ENCODE measurements at places on chromosomes 7 and 10. TPM values are rescaled to one million over a fixed set of nuclear protein-coding genes. Genes with fewer than 3 reads are reported as not detected.

SH2D4B gene
- total RNA-seq: 1.2 TPM

VAX1 gene
- 1.2 TPM for total RNA-seq

PTPN20 gene
- 18.8 TPM for total RNA-seq

NRCAM gene
- 143 TPM for total RNA-seq

DNA sequence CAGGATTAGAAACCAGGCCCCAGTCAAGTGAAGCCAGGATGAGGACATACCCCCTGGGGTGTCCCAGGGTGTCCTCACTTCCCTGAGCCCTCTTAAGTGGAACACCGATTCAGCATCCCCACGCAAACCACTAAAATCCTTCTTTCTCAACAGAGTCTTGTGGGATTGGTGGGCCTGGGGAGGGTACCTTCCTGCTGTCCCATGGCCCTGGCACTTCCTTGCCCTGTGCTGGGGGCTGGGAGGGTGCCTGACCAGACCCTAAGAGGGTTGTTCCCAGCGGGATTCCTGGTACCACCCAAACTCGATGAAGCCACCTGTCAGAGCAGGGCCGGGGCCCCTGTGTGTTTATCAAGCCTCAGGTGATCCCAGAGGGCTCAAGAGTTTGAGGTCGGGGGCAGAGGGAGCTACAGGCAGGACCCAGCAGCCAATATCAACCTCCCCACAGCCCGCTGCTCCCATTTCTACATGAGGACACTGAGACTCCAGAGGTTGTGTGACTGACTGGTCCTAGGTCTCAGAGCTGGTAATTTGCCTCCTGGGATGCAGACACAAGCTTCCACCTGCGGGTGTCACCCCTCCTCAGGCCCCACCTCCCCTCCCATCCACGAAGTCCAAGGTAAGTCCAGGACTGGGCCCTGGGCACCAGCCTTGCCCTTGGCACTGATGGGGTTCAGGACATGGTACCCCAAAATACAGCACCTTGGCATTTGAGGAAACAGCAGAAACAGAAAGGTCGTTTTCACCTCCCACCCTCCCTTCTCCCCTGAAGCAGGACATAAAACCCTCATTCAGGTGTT is 31.4 kb downstream of the OAT start:
- DNase-seq: no peak

- no peak for DNase-seq
These were observed 99.5 kb downstream of the GPR85 start for GRCh38 chr7:112987171-112987570.

GRCh38 chr10:104016661-104017060 is 49.7 kb downstream of the SLK start:
- no peak for DNase-seq

GRCh38 chr10:69497611-69498390 is 46.5 kb downstream of the TSPAN15 start:
- no peak for DNase-seq

DNA sequence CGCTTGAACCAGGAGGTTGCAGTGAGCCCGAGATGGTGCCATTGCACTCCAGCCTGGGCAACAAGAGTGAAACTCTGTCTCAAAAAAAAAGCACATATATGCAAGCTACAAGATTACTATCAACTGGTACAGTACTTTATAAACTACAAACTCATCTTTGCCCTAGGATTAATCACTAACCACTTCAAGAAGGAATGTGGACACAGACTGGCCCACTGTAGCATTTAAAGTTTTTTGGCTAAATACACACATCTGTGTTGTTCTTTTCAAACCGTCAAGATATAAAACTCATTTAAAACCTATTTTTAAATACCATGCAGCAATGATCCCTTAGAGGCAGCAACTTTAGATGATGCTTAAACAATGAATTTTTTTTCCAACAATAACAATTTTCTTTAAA is 205.4 kb downstream of the IMMP2L start:
- no peak for DNase-seq

GRCh38 chr10:74977072-74977471 is 134.4 kb upstream of the SAMD8 start:
- DNase-seq: no peak

DNA sequence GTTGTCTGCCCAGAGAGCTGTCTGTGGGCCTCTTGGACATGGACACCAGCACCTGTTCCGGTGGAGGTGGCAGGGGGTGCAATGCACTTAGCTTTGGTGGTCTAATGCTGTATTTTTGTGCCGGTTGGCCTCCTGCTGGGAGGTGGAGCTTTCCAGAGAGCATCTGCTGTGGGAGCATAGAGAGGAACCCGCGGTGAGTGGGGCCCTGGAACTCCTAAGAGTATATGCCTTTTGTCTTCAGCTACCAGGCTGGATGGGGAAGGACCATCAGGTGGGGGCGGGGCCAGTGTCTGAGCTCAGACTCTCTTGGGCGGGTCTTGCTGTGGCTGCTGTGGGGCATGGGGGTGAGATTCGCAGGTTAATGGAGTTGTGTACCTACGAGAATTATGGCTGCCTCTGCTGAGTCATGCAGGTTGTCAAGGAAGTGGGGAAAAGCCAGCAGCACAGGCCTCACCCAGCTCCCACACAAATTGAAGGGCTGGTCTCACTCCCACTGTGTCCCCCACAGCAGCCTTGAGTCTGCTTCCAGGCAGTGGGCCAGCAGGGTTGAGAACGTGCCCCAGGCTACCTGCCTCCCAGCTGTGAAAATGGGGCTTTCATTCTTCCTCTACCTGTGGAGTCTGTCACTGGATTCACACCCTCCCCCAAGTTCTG is 29.0 kb downstream of the JAKMIP3 start:
- DNase-seq: no peak

DNA sequence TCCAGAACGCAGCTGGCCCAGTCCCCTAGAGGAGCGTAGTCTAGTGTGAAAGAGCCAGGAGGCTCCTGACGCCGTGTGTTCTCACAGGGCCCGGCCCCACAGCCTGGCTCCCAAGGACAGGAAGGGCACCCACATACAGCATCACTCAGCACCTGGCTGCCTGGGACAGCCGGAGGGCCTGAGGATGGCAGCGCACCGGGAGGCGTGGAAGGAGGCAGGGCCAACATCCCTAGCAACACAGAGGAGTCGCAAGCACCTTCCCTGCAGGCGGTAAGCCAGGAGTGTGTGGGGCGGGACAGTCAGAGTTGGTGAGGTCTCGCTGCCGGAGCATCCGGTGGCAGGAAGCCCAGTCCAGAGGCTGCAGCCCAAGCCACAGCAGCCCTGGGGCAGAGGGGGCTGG is 125.8 kb downstream of the MAD1L1 start:
- DNase-seq: no peak

- no peak for DNase-seq
These were observed 44.0 kb downstream of the LAMB1 start for GRCh38 chr7:107958764-107959526.
